ENCODE measurements at places on chromosomes 13 and 19.

GRCh38 chr13:33079960-33080359 is 63.7 kb downstream of the KL start:
- DNase-seq, result no peak

DNA sequence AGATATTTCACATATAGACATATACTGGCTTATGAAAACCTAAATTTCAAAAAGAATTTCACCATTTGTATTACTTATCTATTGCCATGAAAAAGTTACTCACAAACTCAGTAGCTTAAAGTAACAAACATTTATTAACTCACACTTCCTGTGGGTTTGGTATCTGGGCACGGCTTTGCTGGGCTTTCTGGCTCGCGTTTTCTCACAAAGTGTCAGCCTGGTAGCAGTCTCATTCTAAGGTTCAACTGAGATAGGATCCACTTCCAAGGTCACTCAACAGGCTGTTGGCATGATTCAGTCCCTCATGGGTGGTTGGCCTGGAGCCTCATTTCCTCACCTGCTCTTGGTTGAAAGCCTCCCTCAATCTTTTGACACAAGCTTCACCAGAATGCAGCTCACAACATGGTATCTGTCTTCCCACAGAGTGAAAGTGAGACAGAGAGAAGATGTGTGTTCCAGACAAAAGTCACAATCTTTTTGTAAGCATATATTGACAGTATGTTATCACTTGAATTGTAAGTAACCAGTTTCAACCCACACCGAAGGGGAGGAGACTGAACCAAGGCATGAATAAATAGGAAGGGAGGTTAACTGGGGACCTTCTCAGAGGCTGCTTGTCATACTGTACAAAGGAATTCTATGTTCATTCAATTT is 1065.8 kb upstream of the SPRY2 start:
- no peak for DNase-seq

- no peak for DNase-seq
These were observed 529.2 kb upstream of the NBEA start for GRCh38 chr13:34412817-34413375.

- DNase-seq, result no peak
These were observed 131.2 kb downstream of the RXFP2 start for GRCh38 chr13:31870511-31870910.

GRCh38 chr19:52660981-52661380 is 22.8 kb upstream of the ZNF83 start:
- DNase-seq, result no peak

Data from stimulated activated CD4-positive, alpha-beta T cell treated with anti-CD3 and anti-CD28 coated beads, Interleukin-2, amount 100 ng/mL, for 4 hours (primary cell).